ENCODE measurements at places on chromosomes 12 and 14.

DNA sequence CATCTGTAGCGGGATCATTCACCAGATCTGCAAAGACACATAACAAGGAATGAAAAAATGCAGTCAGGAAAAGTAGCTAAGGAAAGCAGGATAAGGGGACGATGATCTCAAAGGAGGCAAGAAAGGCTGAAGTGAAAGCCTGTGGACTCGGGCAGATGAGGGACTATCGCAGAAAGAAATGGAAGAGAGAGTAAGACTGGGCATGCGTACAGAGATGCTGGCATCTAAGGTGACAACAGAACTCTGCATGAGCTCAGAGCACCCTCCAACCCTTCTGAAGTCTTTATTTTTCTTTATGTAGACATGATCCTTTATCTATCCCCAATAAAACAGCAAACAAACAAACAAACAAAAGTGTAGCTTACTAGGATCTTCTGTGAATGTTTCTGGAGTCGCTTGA is 7.2 kb downstream of the MFAP5 start:
- no peak for DNase-seq

DNA sequence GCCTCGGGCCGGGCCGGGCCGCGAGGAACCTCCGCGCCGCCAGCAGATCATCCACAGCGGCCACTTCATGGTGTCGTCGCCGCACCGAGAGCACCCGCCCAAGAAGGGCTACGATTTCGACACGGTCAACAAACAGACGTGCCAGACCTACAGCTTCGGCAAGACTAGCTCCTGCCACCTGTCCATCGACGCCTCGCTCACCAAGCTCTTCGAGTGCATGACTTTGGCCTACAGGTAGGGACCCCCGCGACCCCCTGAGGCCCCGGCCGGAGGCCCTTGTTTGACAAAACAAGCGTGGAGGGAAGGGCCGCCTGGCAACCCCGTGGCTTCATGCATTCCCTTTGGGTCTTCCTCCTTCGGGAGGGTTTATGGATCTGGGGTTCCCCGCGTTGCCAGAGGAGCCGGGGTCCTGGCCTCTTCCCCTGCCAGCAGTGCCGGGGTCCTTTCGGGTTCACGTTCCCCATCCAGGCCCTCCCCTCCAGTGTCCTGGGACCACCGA is 526 bp downstream of the MLXIP start:
- DNase-seq: no peak

DNA sequence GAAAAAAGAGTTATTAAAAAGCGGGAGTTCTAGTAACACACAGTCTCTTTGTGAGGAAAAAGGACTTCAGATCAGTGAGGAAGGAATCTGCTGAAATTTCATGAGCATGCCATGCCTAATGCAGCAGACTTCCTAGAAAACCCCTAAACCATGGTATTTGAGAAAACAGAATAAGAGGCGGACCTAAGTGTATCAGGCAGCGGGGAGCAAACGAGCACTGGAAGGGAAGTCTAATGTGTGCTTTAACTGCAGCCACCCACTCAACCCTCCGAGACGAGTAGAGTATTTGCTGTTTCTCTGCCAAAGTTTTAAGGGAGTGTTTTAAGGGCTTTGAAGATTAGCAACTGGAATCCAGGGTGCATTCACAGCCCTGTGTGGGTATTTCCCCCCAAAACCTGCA is 36.5 kb downstream of the ACADS start:
- DNase-seq: no peak

GRCh38 chr12:112191840-112192321 is 66.5 kb downstream of the TRAFD1 start:
- no peak for DNase-seq

DNA sequence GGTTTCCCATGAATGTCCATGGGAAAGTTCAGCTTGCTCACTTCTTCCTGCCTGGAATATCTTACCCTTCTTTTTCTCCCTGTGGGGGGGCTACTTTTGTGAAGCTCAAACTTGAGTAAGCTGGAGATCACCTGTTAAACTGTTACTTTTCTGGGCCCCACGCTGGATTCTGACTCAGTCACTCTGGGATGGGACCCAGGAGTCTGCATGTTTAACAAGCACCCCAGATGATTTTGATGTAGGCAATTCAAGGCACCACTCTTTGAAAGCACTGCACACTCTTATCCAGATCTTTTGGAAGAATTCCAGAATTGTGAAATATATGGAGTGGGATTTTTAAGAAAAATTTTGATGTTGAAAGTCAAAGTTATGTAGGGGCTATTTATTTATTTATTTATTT is 46.3 kb upstream of the IGF1 start:
- no peak for DNase-seq

DNA sequence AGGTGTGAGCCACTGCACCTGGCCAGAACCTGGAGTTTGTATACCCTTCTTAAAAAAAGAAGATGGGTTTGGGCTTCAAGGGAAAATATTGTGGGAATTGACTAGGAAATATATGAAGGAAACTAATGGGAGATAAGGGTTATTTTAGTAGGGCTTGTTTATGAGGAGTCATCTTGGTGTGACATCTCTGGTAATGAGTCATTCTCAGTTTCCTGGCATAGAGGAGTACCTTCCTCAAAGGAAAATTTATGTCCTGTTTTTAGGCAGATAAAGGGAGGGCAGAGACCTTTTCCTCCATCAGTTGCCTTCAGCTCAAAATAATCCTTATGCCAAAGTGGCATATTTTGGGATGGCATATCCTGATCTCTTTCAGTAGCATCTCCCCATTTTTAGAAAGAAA is 30.6 kb upstream of the NFKBIA start:
- no peak for DNase-seq

GRCh38 chr12:28775556-28775955 is 373.5 kb upstream of the FAR2 start:
- DNase-seq: no peak

- DNase-seq: no peak
These were observed 1.5 kb upstream of the OTX2 start for GRCh38 chr14:56811593-56812363.

GRCh38 chr12:9701380-9702154 is 31.3 kb downstream of the CLECL1 start:
- no peak for DNase-seq

GRCh38 chr14:79791055-79791732 is 420.1 kb downstream of the DIO2 start:
- DNase-seq: no peak

DNA sequence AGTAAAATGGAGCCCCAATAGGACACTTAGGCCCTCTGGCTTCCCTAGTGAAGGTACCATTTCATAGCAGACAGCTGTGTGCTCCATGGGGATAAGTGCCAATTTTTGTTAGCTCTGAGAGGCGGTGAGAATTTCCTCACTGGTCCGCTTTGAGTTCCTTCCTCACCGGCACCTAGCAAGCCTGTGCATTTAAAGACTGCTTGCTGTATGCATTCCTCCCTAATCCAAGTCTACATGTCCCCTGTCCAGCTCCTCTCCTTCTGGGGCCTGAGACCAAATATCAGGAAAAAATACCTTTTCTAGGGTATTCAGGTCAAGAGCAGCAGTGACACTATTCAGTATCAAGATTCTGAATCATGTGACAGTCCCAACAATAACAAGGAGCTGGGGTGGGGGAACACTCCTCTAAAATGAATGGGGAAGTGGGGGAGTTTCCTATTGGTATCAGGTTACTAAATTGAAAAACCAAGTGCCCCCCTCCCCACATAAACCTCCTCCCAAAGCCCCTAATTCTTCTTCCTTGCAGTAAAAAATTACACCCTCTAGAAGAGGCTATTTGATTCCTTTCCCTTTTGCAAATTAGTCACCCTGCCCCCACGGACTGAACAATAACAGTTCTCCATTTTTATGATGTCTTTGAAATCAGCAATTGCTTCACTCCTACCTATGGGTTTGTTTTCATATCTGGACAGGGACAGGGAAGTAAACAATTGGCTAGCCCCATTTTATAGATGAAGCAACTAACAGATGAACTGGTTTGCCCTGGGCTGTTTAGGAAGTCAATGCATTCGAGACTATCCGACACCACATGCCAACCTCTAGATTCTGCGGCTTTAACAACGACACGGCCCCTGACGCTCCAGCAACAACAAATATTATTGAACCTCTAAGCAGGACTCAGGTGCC is 28.9 kb downstream of the BCL11B start:
- no peak for DNase-seq

GRCh38 chr14:98705871-98706300 is 566.1 kb downstream of the BCL11B start:
- no peak for DNase-seq

DNA sequence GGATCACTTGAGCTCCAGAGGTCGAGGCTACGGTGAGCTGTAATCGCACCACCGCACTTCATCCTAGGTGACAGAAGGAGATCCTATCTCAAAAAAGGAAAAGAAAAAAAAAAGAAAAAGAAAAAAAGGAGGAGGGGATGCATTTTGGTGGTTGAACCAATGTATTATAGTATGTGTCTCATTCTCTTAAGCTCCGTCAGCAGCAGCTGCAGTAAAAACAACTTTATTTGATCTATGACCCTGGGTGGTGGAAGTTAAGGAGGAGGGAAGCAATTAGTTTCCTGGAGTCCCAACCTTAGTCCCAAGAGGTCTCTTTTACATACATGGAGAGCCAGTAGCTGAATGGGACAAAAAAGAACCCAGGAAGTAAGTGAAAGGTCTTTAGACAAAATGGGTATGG is 26.8 kb upstream of the APOF start:
- no peak for DNase-seq

DNA sequence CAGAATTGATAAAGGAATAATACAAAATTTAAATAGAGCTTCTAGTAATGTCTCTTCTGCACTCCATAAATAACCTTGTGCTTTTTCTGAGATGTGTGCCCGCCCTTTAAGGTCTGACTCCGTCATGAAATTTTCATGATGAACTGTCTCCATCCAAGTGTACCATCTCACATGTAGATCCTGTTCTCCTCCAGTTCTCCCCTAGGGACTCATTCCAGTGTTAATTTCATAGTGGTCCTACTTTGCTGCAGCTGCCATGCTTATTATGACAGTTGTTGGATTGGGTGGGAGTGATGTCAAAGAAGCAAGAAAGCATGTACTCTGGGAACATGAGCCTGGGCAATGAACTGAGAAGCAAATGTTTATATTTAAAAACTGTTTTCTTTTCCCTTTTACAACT is 442.5 kb upstream of the PDE3A start:
- no peak for DNase-seq

- no peak for DNase-seq
These were observed 13.0 kb downstream of the WASHC4 start for GRCh38 chr12:105120551-105120950.

DNA sequence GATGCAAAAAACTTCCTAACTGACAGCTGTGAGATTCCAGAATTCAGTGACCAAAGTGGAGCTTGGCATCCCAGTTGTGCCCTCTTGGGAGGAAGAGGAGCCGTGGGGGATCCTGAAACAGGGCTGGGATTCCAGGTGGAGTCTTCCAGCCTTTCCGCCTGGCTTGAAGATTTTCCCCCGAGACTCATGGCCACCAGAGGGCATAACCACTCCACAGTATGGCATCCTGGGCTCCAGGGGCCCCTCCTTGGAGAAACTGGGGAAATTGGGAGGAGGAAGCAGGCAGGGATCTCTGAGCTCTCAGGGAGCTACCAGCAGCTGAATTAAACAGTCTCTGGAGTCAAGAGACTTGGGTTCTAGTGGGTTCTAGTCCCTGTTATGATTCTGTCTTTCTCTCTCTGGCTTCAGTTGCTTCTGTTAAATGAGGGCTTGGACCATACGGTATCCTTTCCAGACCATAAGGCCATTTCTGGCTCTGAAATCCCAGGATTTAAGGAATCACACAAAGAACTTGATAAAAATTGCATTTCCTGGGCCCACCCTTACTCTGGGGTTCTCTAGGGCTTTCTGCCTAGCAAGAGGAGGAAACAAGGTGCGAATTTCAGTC is 2.6 kb upstream of the TAMALIN start:
- DNase-seq: peak; percentile 71

DNA sequence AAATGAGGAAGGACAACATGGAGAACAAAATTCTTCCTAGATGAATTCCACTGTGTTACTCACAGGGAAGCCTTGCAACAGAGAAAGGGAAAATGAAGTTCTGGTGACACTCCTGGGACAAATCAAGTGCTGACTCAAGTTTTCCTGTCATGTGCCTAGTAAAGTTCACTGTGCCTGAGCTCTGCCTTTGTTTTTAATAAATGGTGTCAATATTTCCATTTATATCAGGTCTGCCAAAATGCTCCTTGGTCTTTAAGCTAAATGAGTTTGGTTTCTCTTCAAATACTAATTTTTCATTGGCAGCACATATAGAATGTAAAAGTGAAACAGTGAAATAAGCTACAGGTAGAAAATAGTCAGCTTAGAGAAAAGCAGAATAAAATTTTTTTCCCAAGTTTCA is 33.0 kb downstream of the HIGD1C start:
- no peak for DNase-seq

DNA sequence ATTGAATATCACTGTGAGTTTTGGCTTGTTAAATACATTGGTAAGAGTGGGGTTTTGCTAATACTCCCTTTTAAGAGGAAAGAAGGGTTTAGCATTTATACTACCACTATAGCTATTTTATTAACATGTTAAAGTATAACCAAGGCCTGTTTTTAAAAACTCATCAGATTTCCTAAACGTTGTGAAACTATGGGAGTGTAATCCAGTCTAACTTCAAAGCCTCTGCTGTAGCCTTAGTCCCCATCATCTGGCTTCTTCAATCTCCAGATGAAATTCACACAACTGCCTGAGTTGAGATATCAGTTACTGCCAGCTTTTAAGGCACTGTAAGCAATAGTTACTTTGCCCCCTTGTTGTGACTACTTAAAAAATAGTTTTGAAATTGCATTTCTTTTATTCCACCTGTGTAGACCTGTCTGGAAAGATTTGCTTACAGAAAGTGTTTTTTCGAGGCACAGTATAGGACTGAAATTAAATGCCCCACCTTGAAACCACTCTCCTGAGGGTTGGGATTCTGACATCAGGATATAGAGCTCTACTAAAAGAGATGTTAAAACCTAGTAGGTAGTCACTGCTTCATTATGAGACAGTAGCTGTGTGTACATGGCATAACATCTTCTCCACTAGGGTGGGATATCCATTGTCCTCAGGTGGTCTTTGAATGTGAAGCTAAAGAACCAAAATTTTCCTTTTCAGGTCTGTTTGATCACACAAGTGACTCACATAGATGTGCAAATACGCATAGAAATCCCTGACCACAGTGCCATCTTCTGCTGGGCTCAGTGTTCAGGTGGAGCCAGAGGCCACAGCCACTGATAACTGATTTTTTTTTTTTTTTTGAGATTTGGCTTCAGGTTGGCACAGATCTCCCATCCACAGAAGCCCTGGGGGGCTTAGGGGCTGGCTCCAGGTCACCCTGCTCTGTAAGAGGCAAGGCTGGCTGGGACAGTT is 125.5 kb downstream of the DAAM1 start:
- DNase-seq: no peak

DNA sequence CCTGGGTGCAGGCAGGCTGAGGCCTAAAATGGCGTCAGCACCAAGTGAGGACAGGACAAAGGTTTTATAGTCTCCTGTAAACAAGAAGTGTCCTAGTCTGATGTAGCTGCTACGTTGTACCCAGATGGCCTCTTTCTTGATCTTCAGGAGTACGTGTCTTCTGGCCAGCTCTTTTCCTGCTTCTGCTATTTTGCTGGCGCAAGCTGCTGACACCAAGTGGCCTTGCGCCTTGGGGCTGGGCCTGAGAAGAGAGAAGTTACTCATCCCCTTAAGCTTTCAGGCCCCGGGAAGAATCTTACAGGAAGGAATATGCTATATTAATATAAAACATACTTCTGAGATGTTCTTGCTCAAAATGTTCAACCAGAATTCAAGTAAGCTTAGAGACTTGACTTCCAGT is 605.2 kb downstream of the GALC start:
- no peak for DNase-seq

- no peak for DNase-seq
These were observed 15.5 kb upstream of the PCNX1 start for GRCh38 chr14:70891737-70892136.
